ENCODE measurements at places on chromosomes 3 and 15.

DNA sequence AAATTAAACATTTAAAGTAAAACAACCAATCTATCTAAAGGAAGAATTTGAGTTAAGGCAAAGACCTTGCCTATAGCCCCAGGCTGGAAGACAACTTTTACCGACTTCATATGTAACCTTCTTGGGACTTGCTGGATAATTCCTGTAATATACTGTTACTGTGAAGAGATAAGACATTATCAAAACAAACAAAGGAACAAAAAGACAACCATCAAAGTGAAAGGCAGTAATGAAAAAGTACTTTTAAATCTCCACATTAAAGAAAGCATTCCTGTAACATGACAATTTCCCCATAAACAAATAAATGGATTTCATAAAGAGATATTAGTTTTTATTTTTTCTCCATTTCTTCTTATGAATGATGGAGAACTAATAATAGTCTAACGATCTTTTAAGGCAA, 2.4 kb downstream of the CMTM6 start:
- no peak for ATAC-seq

GRCh38 chr15:92012368-92012629, 158.8 kb downstream of the SLCO3A1 start:
- ATAC-seq = no peak

DNA sequence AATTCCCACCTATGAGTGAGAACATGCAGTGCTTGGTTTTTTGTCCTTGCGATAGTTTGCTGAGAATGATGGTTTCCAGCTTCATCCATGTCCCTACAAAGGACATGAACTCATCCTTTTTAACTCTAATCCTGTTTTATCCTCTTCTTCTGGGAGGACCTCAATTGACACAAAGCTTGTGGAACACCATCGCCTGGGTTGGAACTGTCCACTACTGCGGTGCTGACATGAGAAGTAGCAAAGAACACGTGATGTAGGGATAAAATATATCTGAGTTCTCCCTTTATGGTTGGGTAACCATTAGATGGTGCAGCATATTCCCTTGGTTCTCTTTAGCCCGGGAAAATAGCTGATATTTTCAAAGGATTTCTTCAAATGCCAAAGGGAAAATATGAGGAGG, 105.3 kb upstream of the TOPAZ1 start:
- no peak for ATAC-seq

- no peak for ATAC-seq
Measured at GRCh38 chr3:16236856-16237393, 27.8 kb downstream of the DPH3 start.

DNA sequence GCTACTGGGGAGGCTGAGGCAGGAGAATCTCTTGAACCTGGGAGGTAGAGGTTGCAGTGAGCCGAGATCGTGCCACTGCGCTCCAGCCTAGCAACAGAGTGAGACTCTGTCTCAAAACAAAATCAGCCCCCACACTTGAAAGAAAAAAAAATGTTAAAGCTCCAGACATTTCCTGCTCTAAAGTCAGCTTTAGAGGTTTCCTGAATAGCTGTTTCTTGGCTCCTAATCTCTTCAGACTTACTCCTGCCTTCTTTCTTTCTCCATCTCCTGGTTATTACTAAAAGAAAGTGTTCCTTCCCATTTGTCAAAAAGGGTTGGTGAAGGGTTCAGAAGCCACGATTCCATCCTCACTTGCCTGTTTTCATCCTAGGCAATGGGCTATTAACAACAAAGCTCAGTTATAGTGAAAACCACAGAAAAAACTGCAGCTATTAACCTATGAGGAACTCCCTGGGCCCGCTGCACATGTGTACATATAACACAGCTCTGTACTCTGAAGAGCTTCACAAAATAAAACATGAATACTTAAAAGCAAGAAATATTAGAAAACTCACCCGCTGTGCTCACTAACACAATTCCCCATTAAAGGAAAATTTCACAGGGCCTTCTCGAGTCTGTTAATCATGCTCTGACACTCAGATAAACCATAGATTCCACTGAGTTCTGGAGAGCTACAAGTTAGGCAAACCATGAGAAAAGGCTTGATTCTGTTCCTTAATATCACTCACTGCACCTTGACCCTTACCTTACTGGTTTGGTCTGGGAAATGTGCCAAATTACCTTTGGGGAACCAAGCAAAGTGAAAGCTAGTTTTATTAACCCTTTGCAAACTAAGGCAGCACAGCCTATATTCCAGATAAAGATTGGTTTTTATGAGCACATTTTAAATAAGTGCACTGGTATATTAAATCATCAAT, 89.9 kb upstream of the TSPAN3 start:
- no peak for ATAC-seq

DNA sequence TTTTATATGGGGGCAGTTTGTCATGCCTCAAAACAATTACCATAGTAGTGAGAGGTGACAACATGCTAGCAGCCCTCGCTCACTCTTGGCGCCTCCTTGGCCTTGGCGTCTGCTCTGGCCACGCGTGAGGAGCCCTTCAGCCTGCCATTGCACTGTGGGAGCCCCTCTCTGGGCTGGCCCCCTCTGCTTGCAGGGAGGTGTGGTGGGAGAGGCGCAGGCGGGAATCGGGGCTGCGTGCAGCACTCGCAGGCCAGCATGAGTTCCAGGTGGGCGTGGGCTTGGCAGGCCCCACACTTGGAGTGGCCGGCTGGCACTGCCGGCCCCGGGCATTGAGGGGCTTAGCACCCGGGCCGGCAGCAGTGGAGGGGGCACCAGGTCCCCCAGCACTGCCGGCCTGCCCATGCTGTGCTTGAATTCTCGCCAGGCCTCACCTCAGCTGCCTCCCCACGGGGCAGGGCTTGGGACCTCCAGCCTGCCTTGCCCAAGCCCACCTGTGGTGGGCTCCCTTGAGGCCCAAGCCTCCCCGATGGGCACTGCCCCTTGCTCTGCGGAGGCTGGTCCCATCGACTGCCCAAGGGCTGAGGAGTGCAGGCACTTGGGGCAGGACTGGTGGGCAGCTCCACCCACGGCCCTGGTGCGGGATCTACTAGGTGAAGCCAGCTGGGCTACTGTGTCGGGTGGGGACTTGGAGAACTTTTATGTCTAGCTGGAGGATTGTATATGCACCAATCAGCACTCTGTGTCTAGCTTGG, 38.8 kb upstream of the EIF5A2 start:
- no peak for ATAC-seq

DNA sequence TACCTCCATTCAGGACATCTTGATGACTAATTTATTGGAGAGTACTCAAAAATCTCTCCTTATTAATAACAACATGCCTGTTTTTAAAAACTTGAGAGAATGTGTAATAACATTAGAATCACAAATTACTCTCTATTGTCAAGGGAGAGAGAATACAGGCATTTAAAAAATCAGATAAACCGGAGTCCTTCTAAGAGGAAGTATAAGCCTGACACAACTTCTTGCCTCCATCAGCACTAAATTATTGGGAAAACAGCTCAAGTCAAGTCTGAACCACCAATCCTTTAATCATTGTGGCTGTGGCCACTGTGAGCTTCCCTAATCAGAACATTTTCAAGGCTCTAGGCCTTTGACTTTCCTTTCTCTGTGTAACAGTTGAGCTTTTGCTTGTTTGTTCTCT, 38.0 kb downstream of the SSR3 start:
- ATAC-seq = peak; percentile 40

GRCh38 chr3:117074826-117075225, 365.2 kb downstream of the TUSC7 start:
- no peak for ATAC-seq

DNA sequence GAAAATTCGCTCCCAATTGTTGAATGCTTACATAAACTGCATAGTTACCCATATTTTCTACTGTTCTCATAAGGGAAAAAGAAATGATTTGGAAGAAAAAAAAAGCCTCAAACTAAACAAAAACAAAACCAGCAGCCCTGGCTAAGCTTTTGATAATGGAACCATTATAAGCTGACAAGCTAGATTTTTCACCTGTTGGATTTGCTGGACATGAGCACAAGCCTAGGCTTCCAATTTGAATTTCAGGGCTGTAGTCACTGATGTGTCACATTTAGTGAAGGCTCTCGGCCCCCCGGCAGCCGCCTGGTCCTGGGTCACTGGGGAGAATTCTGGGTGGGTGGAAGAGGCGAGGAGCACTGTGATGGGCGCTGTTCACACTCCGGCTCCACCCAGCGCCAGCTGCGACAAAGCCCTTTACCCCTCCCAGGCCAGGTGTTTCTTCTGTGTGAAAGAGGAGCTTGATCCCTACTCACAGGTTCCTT, 4.6 kb downstream of the FBXL22 start:
- ATAC-seq = no peak

GRCh38 chr3:184449161-184449515, 69.3 kb downstream of the CHRD start:
- peak; percentile 72 for ATAC-seq

GRCh38 chr15:66389859-66390381, 3.2 kb downstream of the MAP2K1 start:
- ATAC-seq = no peak

DNA sequence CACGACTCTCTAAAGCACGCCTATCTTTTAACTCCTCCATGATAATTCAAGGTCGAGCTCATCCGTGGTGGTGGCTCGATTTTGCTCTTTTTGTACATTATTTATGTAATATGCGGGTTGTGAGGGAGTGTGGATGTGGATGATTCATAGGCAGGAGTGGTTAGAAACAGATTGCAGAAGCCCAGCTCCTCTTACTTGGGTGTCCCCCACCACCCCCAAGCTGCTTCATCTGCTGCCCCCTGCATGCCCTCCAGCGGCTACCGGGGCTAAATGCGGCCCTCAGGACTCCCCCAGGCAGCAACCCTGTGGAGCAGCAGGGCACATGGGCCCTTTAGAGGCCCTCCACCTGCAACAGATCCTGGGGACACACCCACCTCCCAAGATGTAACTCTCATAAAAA, 111.5 kb upstream of the SELENOK start:
- ATAC-seq = no peak

GRCh38 chr15:82184776-82185175, 77.8 kb downstream of the EFL1 start:
- no peak for ATAC-seq

DNA sequence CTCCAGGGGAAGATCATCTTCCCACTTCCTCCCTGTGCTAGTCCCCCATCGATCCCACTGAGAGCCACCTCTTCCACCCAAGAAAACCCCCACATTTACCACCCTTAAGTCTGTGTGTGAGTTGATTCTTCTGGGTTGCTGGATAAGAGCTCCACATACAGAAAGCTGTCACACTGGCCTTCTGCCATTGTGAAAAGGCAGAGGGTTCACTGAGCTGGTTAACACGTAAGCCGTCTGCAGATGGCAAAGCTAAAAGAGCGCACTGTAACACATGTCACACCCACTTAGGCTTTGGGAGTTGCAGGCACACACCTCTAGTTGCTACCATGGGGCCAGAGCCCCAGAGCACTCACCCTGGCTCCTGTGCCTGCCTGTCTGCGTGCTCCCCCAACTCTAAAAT, 309.8 kb upstream of the LRRC3B start:
- ATAC-seq = no peak

GRCh38 chr3:161950318-161950868, 453.8 kb downstream of the OTOL1 start:
- ATAC-seq = no peak

DNA sequence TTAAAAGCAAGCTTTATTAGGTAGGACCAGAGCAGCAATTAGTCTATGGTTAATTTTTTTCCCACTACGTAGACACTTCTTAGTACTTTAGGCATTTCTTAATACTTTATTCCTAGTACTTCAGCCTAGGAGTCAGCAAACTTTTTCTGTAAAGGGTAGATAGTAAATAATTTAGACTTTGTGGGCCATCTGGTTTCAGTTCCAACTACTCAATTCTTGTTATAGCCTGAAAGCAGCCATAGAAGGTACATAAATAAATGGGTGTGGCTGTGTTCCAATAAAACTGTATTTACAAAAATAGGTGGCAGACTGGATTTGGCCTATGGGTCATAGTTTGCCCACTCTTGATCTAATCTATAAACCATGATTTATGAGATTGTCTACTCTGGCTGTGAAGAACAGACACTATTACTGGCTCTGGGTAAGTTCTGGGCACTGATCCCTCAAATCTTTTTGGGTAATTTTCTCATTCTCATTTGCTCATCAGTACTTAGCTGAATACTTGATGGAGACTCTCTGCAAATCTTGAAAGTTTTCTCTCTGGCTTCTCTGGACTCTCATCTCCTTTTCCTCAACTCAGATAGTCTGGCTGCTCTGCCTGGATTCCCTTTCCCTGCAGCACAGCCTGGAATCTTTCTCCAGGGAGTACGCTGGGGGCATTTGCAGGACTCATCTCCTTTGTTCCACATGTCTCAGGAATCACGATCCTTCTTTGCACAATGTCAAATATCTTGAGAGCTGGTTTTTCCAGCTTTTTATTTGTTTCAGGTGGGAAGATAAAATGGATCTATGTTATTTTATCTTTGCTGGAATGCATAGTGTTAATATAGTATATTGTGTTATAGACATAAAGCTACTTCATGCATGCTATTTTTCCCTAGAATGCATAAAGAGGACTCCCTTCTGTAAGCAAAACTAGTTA, 524.8 kb upstream of the TBL1XR1 start:
- ATAC-seq = peak; percentile 56

DNA sequence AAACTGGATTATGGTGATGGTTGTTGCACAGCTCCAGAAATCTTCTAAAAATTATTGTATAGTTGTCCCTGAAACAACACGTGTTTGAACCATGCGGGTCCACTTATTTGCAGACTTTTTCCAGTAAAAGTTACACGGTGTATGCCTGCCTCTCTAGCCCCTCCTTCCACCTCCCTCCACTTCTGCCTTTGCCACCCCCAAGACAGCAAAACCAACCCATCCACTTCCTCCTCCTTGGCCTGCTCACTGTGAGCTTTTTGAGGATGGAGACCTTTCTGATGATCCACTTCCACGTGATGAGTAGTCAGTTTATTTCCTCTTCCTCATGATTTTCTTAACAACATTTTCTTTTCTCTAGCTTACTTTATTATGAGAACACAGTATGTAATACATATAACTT, 5.4 kb downstream of the CYFIP1 start:
- ATAC-seq = no peak

DNA sequence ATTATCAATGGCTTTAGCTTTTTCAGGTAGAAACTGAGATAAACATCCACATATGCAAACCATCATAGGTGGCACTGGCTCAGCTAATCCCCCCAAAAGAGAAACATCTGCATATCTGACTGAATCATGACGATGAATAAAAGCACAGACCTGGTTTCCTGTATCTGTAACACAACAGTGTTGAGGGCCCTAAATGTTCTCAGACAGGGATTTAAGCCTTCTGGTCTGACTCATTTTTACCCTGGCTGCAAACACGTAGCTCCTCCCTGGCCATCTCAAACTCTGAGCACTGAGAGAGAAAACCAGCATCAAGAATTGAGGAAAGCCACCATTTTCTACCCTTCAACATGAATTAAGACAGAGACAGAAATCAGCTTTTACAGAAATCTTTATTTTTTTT, 35.2 kb downstream of the GLB1 start:
- ATAC-seq = peak; percentile 81
